ENCODE measurements at places on chromosomes 3 and 15.

DNA sequence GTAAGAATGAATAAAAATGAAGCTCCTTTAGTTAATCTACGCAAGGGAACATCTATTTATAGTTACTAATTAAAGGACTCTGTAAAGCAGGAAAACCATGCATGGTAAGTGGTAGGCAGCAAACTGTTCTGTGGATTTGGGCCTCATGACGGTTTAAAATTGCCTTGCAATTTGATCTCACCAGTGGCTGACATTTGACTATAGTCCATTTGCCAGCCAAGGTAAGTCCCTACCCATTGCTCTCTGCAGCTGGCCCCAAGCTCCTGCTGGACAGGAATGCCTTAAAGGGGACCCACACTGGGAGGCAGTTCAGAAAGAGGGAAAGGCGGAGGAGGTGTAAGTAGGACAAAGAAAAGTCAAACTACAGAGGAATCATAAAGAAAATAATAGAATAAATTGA is 203.3 kb downstream of the PLCL2 start:
- DNase-seq: peak; percentile 55

GRCh38 chr15:40985541-40986330 is 32.5 kb downstream of the CHAC1 start:
- DNase-seq: no peak

DNA sequence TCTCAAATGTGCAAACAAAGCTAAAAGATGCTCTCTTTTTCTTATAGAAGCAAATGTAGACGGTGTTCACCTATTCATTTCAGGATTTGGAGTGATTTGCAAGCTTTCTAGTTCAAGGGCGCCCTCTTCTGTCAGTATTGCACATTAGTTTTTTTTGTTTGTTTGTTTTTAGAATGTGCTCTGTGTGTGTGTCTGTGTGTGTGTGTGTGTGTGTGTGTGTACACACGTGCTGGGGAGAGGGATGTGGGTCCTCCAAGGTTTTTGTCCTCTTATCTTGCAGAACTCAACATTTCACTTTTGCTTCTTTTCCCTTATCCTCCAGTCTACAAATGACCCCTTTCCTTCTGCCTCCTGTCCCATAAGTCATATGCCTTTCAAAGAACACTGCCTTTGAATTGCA is 23.5 kb downstream of the DNAH1 start:
- peak; percentile 77 for DNase-seq

DNA sequence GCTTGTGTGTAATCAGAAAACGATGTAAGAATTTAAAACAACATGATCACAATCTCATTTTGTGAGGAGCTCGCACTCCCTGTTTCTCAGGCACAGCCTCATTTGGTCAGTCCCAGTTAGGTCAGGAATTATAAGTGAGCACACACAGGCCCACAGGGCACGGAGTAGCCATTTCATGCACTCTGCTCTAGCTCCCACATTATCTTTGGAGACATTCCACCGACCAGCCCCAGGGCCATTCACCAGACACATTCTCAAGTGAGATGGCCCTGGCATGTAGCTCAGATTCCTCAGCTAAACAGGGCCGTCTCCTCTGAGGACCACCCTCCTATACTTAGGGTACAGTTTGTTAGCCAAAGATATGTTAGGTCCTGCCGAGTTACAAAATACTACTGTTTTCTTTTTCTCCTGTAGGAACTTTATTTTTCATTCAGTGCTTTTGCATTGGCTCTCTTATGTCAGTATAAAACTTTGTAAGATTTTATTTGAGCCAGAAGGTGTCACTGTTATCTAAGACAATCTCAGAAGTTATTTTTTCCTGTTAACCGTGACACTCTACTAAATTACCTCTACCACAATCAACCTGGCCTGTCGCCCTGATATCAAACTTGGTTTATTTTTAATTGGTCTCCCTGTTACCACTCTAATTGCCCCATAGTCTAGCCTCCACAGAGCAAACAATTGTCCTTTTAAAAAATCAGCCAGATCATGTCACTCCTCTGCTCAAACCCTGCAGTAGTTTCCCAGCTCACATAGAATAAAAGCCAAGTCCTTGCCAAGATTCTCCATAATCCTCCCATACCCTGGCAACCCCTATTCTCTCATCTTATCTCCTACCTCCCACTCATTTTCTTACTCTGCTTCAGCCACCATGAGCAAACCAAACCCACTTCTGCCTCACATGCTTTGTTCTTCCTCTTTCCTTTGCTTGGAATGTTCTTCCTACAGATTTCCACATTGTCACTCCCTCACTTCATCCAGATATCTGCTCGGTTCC is 105.7 kb downstream of the PPP2R3A start:
- no peak for DNase-seq

DNA sequence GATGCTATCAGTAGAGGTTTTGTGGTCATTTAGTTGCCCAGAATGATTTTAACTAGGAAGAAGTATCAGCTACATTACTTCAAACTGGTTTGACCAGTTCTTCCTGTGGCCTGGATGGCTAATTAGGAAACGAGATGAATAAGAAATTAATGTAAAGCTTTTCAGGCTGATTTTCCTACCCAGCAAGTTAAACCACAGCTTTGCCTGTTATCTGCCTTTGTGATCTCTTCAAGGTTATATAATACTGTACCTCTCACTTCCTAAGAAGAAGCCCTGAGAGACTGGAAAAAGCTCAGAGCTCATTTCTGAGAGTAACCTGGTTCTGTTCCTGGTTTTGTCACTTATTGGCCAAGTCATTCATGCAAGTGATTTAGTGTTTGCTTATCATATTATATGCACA is 782.2 kb upstream of the GOLIM4 start:
- no peak for DNase-seq

DNA sequence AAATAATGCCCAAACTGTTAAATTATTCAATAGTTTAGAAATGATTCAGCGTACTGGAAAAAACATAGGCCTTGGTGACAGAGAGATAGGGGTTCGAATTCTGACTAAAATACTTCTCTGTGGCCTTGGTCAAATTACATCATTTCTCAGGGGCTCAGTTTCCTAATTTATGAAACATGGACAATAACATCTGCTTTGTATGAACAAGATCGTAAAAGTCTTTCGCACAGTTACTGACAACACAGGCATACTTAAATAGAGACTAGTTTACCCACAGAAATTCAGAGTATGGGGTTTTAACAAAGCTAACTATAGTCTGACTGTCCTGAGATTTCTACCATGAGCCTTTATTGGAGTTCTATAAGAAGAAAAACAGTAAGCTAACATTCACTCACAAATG is 440.4 kb downstream of the FHIT start:
- DNase-seq: no peak

DNA sequence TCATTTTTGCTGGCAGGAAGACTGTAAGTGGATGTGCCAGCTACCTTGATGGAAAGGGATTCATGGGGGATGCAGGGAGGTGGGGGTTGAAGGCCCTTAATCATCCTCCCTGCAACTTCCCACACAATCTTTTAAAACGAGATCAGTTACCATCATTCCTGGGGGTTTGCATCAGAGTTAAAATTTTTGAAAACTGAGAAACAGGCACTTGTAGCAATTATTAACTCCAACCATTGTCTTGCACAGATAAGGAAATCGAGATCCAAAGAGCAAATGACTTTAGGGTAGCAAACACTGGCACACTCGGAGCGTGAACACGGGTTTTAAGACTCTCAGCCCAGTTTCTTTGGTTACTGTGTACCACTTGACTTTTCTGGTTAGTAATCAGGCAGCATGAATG is 41.9 kb downstream of the GPD1L start:
- no peak for DNase-seq

- no peak for DNase-seq
Measured at GRCh38 chr3:49296781-49297411, 19.9 kb upstream of the C3orf62 start.

DNA sequence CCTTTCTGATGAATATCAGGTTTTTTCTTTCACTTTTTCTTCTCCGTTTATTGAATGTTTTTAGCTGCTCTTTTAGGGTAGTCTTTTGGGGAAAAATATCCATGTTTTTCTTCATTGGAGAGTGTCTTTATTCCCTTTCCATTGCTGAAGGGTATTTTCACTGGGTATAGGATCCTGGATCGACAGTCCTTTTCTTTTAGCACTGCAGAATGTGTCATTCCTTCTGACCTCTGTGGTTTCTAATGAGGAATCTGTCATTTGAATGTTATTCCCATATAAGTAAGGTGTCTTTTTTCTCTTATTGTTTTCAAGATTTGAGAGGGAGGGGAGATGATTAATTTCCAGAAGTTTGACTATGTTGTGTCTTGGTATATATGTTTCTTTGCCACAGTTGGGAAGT is 96.8 kb downstream of the BBX start:
- DNase-seq: no peak

GRCh38 chr3:46541835-46542234 is 24.3 kb downstream of the LRRC2 start:
- no peak for DNase-seq

GRCh38 chr3:58329150-58329921 is 3.4 kb upstream of the PXK start:
- no peak for DNase-seq

- no peak for DNase-seq
Measured at GRCh38 chr15:85649372-85649771, 145.4 kb downstream of the KLHL25 start.

- no peak for DNase-seq
Measured at GRCh38 chr3:100072326-100073048, 41.8 kb downstream of the FILIP1L start.

DNA sequence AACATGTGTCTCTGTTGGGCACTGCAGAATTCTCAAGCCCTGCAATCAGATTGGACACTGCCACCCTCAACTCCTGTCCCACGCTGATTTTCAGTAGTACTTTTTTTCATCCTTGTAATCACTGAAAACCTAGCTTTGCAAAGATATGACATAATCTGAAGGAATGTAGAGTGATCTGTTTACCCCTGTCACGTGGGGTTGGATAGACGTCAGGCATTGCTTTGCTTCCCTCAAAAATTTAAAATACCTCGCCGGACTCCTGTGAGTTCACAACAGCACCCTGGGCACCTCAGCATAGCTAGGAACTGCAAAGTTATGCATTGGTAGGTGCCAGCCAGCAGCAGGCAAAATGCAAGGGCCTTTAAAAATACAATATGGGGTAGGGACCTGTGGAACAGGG is 71.1 kb upstream of the OXTR start:
- no peak for DNase-seq

DNA sequence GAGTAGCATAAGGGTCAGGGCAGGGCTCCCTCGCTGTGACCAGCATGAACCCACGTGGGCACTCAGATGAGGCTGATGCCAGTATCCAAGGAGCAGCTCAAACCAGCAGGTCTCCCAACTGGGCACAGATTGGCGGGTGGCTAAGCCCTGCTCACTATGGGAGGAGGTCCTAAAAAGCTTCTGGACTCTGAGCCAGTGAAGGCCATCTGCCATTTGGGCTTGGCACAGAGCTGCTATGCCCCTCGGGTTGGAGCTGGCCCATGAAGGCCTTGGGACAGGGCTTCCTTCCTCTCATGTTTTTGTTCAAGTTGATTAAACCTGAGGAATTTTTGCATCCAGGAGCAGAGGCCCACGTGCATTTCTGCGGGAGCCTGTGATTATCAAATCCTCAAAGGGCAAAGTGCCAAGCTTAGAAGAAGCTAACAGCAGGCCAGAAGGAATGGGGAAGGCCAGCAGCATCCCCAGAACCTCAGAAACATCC is 4.3 kb upstream of the STRA6 start:
- DNase-seq: no peak

- no peak for DNase-seq
Measured at GRCh38 chr15:74383695-74384565, 16.5 kb upstream of the CYP11A1 start.

DNA sequence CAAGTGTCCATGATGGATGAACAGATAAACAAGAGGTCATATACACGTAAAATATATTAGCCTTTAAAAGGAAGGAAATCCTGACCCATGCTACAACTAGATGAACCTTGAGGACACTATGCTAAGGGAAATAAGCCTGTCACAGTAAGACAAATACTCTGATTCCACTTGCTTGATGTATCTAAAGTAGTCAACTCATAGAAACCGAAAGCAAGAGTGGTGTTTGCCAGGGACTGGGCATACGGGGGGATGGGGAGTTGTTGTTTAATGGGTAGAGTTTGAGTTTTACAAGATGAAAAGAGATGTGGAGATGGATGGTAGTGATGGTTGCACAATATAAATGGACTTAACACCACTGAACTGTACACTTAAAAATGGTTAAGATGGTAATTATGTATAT is 65.4 kb downstream of the C3orf70 start:
- no peak for DNase-seq

- no peak for DNase-seq
Measured at GRCh38 chr3:66076861-66077470, 38.2 kb upstream of the MAGI1 start.

DNA sequence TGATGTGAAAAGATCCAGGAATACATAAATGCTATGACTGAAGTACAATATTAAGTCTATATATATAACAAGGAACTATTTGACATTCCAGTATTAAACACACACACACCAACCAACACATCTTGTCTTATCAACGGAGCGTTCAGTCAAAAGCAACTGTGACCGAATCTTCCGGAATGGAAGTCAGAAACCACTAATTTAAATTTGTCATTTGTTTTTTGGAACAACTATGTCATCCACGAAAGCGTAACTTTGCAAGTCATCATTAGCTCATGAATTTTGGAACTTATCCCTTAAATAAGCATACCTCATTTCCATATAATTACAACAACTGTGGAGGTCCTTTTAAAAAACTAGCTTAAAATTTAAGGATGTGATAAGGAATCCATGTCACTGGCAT is 5.0 kb downstream of the ZNF385D start:
- no peak for DNase-seq

GRCh38 chr3:62795978-62796657 is 79.1 kb downstream of the CADPS start:
- no peak for DNase-seq

- DNase-seq: no peak
Measured at GRCh38 chr3:160193644-160194192, 31.5 kb upstream of the C3orf80 start.

DNA sequence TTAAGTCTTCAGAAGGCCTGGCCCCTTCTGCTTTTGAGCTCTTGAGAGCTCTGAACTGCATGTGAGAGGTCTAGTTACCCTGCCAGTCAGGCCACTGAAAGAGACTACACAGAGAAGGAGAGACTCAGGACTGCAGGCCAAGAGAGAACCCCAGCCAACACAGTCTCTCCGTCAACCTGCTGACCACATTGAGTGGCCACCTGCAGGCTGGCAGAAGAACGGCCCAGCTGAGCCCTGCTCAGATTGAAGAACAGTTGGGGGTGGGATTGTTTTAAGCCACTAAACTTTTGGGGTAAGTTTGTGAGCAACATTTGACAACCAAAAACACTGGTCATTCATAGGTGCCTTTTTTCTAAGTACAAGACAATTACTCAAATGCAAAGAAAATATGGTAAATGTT is 273.5 kb upstream of the CCDC54 start:
- DNase-seq: no peak

- DNase-seq: no peak
Measured at GRCh38 chr3:126951561-126951960, 31.4 kb upstream of the PLXNA1 start.

GRCh38 chr3:21524133-21524532 is 226.9 kb downstream of the ZNF385D start:
- DNase-seq: no peak

DNA sequence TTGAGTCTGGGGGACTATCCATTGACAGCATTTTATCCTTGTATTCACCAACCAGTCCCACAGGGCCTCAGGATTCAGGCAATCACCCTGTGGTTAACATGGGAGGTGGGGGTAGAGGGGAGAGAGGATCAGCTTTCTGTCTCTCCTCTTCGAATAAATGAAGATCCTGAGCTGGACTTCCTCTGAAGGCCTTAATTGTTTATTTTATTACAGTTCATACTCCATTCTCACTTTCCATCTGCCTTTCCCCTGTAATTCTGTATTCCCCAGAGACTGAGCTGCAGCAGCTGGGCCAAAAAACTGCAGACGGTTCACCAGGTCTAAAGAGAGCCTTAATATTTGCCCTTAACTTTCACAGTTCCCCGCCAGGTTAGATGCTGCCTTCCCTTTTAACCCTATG is 11.9 kb downstream of the TAGLN3 start:
- DNase-seq: no peak

Data from H7 (cell line).